ENCODE measurements at places on chromosomes 4 and X.

DNA sequence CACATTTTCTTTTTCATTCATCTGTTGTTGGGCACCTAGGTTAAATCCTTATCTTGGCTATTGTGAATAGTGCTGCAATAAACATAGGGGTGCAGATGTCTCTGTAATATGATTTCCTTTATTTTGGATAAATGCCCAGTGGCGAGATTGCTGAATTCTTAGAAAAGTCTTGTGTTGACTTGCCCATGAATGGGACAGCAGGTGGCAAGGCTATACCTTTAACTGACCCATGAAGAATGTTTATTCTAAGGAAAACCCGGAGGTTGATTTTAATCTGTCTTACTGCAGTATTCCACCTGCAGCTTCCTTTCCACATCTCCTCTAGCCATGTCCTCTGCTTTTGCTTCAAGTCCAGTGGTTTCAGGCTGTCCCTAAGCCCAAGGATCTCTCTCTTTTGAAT, 220.6 kb downstream of the SNCA start:
- no peak for DNase-seq

DNA sequence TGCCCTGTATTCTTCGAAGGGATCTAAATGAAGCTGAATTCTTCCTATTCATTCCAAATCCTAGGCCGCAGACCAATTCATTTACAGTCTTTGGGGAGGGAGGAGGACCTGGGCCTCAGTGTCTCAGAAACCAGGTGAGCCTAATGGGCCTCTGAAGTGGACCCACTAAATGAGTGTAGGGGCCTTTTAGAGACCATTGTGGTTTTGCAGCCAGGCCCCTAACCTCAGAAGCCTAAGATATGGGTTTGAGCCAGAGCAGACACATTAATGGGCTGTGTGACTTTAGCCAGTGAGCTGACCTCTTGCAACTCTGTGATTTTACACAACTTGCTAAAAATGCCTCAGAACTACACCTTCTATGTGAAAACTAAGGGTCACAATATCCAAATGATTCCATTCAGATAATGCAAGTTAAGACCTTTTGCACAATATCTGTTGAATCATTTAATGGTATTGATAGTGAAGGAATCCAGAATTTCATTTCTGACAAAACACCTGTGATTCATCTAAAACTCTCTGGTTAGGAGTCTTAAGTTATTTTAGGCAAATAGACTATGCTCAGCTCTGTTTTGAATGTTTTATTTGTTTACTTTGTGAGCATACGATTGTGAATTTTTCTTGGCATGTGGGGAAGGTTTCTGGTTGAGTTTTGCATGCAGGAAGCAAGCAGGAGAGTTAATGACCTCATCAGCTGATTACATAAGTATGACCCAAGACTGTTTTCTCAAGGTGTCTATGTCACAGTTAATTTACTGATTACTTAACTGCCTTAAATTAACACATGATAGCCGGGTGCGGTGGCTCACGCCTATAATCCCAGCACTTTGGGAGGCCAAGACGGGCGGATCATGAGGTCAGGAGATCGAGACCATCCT, 75.0 kb downstream of the EVC start:
- DNase-seq: no peak

DNA sequence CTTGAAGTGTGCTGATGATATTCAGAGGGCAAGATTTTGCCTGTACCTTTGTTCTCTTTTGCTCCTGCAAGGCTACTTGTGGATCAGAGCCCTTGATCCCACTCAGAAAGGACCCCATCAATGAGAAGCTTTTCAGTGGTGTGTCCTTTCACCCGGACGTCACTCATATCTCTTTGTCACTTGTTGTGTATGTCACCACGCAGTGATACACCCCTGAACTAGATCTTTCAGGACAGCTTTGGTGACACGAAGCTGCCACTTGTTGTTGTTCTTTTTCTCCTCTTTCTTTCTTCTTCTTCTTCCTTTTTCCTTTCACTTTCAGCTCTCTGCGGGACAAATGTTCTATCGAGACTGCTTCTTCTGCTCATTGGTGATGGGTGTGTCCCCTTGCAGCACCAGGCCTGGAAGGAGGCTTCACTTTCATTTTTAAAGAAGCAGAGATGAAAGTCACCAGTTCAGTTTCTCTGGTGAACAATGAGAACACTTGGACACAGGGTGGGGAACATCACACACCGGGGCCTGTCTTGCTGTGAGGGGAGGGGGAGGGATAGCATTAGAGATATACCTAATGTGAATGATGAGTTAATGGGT, 83.6 kb downstream of the NBDY start:
- no peak for DNase-seq

GRCh38 chr4:27182211-27182610, 321.6 kb downstream of the STIM2 start:
- no peak for DNase-seq

GRCh38 chr4:153418121-153418520, 48.0 kb upstream of the TMEM131L start:
- DNase-seq: no peak

GRCh38 chrX:18543738-18544137, 118.3 kb downstream of the CDKL5 start:
- DNase-seq: no peak

DNA sequence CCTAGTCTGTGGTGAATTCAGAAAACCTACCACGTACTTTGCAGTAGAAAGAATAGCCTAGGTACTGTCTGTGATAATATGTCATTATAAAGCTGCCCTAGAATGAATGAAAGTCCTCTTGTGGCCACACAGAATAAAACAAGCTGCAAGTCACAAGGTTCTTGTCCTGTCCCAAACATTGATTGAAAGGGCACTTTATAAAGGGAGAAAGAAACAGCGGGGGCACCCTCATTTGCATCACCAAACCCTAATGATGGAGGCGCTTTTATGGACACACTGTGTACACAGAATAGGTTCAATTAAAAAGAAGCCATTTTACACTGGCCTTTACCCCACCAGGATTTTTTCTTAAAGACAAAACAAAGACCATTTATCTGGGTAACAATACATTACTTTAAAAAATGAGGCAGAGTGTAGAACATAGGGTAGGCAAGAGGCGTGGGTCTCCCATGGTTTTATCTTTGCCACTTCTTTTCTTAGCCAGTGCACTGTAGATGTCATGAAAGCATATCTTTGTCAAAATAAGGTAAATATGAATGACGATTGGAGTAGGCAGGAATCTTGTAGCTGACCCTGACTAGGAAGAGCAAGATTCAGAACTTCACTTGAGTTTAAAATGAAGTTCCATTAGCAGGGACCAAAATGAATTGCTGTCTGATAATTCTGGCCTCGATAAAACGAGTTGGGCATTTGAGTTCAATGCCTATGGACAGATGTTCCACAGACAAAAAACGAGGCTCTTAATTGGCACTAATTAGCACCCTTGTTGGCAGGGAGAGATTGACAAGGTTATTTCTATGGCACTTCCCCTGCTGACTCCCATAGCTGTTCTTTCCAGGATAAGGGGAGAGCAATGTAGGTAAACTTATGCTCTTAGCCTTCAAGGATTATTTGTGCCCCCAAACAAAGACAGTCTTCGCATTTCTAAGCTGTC, 365.1 kb downstream of the AFF2 start:
- peak; percentile 98 for DNase-seq

- DNase-seq: no peak
Observed at GRCh38 chrX:100680756-100681155, 36.8 kb downstream of the SRPX2 start.

DNA sequence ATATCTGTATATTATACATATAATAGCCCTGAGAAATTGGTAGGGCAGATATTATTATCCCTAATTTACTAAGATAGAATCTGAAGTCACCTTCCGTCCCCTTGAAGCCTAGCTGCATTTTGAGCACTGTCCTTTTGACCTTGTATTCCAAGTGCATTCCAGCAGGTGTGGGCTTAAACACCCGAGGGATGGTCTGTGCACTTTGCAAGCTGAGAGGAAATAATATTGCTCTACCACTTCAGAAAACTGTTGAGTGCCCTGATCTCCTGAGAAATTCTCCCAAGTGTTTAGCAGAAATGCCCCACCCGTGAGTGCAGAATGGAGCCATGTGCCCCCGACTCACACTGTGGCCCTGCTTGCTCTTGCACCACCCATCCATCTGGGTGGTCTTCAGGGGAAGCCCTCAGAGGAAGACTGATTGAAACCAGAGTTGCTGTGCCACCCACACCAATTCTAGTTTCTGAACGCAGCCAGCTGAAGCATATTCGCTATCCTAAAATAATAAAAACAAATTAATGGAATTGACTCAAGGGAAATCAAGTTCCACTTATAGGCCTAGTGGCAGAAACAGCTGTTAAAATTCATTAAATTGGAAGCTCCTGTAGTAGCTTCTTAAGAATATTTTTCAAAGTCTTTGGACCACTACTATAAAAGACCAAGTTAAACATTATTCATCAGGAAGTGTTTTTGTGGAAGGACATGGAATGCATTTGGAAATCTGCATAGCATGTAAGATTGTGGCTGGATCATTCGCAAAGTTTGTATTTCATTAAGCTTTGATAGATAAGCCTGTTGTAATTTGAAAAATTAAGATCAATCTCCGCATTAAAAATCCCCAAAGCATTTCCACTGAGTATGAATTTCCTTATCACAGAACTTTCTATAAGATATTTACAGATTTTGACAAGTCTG, 41.3 kb upstream of the PRKG2 start:
- no peak for DNase-seq

DNA sequence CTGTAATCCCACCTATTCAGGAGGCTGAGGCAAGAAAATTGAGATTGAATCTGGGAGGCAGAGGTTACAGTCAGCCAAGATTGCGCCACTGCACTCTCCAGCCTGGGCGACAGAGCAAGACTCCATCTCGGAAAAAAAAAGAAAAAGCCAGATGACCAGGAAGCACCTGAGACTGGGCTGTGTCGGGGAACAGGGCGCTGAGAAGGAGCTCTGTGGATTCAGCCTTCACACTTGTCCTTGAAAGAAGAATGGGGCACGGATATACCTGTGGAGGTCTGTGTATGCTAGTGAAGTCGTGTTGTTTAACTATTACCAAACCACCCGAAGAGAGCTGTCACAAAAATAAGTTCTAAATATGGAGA, 39.3 kb upstream of the TADA2B start:
- no peak for DNase-seq

DNA sequence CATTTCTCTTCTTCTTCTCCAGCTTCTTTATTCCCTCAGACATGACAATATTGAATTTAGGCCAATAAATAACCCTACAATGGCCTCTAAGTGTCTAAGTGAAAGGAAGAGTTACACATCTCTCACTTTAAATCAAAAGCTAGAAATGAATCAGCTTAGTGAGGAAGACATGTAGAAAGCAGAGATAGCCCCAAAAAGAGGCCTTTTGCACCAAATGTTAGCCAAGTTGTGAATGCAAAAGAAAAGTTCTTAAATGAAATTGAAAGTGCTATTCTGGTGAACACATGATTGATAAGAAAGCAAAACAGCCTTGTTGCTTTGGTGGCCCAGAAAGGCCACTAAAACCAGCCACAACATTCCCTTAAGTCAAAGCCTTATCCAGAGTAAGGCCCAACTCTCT, 146.2 kb upstream of the HHIP start:
- DNase-seq: no peak

- DNase-seq: no peak
Observed at GRCh38 chr4:112706840-112707207, 69.9 kb downstream of the LARP7 start.

- no peak for DNase-seq
Observed at GRCh38 chrX:109873983-109874382, 128.9 kb upstream of the TMEM164 start.

DNA sequence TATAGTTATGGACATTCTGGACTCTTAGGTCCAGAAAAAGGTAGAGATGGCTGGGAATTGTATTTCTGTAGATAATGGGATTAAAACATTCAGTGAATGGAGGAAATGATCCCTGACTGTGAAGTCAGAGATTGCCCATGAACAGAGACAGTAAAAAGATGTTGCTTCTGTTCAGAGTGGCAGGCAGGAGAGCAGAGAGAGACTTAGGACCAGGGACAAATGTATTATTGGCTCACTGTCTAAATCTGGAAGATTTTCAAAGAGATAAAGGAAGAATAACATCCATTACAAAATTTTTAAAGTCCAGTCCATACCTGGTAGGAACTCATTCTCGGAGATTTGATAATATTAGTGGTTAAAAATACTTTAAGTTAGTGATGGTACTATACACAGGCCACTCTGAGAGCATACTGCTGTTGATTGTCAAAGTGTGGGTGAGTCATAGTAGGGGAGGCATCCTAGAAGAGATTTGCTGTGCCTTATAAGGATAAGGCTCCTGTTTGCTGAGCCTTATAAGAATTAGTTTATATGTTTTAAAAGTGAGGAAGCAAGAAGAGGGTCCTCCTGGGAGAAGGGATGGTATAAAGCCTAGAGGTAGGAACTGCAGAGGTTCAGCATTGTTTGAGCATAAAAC, 53.0 kb downstream of the JADE3 start:
- DNase-seq: no peak

DNA sequence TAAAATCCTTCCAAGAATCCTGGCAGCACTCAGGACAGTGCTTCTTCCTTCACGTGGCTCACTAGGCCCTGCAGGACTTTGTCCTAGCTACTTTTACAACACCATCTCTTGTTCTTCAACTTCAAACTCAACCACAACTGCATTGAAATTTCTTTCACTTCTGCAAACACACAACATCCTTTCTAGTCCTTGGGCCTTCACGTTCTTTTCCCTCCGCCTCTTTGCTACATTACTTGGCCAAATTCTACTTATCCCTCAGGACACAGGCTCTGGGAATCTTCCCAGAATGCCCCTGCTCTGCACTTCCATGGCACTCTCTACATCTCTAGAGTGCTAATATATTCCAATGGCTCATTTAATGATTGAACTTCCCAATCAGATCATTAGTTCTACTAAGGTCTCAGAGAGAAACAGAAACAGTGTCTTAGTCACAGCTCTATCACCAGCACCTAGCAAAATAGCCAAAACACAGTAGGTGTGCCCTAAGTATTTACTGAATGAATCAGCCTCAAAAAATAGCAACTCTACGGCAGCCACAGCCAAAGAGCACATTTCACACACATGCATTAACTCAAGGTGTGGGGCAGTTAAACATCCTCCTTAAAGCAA, 73.3 kb downstream of the MANBA start:
- DNase-seq: no peak

GRCh38 chr4:157300701-157301100, 80.2 kb downstream of the GRIA2 start:
- no peak for DNase-seq

DNA sequence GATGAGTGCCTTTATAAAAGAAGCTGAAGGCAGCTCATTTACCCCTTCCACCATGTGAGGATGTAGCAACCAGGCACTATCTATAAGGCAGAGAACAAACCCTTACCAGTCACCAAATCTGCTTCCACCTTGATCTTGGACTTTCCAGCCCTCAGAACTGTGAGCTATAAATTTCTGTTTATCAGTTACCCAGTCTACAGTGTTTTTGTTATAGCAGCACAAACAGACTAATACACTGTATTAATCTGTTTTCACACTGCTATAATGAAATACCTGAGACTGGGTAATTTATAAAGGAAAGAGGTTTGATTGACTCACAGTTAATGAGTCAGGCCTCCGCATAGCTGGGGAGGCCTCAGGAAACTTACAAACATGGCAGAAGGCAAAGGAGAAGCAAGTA, 91.2 kb downstream of the SOWAHB start:
- no peak for DNase-seq

GRCh38 chr4:101066626-101067170, 280.6 kb downstream of the PPP3CA start:
- no peak for DNase-seq
